ENCODE measurements at places on chromosomes 12 and 14.

DNA sequence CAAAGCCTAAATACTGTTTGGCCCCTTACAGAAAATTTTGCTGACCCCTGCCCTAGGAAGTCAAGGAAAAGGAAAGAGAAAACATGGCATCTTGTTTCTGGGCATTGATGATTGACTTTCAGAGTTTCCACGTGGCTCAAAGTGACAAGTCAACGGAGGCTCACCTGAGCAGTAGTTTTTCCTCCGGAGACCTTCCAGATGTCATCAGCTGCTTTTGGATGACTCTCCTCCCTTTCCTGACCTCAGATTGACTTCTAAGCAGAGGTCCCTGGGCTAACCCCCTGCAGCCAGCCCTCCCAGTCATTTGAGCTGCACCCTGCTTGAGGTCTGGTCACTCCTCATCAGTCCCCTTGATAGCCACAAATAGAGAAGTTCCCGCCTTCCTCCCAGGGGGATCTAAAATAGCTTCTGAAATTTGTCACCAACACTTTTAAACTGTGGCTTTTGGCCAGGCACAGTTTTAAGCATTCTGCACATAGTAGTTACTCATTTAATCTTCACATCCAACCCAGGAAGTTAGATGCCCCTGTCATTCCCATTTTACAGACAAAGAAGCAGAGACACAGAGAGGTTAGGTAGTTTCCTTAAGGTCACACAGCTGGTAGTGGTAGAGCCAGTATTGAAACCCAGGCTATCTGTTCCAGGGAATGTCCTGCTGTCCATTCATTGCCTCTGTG is 143.4 kb downstream of the CHST11 start:
- no peak for DNase-seq

- DNase-seq = no peak
Measured at GRCh38 chr14:71398450-71398849, 491.2 kb downstream of the PCNX1 start.

DNA sequence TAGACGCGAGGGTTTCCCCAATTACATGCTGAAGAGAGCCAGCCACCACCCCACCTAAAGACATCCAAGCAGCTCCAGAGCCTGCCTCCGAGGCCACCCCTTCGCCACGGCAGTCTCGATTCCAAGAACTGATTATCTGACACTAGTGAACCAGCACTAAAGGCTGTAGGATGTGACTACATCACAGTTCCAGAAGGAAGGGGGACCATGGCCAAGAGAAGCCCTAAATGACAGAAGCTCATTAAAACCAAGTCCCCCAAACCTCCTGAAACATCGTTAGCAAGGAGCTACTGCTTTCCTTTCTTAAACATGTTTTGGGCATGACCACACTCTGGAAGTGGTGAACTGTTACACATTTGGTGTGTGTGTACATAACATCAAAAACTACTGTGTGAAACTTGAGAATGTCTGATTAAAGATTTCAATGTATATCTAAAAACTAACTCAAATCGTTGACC is 88.2 kb downstream of the DUSP16 start:
- DNase-seq = no peak

- DNase-seq = no peak
Measured at GRCh38 chr12:103928682-103929045, 1.5 kb upstream of the HSP90B1 start.

GRCh38 chr14:94376108-94376975 is 12.1 kb downstream of the SERPINA1 start:
- no peak for DNase-seq

GRCh38 chr14:60651796-60652673 is 2.8 kb upstream of the SIX1 start:
- DNase-seq = no peak

DNA sequence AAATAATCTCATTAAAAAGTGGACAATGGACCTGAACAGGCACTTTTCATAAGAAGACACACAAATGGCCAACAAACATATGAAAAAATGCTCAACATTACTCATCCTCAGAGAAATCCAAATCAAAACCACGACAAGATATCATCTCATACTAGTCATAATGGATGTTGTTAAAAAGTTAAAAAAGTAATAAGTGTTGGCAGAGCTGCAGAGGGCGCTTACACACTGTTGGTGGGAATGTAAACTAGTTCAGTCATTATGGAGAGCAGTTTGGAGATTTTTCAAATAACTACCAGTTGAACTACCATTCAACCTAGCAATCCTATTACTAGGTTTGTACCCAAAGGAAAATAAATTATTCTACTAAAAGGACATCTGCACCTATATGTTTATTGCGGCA is 47.2 kb downstream of the FOXG1 start:
- no peak for DNase-seq

- DNase-seq = no peak
Measured at GRCh38 chr12:12896260-12896659, 4.9 kb downstream of the GPRC5A start.

DNA sequence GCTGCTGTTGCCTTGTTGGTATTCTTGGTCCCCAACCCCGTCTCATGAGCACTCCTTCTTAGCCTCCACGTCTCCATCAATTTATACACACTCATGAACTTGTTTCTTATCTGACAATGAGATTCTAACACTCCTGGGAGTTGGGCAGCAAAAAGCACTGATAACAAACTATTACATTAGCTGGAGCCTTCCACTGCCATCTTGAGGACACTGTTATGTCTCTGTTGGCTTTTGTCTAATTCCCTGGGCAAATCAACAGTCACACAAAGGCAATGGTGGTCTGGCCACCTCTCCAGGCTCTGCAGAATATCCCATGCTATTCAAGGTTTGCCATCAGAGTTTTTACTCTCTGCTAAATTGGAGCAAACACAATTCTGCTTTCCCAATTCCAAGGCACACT is 117.8 kb upstream of the COCH start:
- DNase-seq = no peak

GRCh38 chr14:102629011-102629444 is 36.6 kb downstream of the RCOR1 start:
- DNase-seq = no peak

- no peak for DNase-seq
Measured at GRCh38 chr14:65910108-65910786, 497.7 kb downstream of the FUT8 start.

GRCh38 chr12:2306012-2306411 is 253.2 kb downstream of the CACNA1C start:
- no peak for DNase-seq

GRCh38 chr12:25730489-25731349 is 177.6 kb upstream of the LMNTD1 start:
- no peak for DNase-seq

DNA sequence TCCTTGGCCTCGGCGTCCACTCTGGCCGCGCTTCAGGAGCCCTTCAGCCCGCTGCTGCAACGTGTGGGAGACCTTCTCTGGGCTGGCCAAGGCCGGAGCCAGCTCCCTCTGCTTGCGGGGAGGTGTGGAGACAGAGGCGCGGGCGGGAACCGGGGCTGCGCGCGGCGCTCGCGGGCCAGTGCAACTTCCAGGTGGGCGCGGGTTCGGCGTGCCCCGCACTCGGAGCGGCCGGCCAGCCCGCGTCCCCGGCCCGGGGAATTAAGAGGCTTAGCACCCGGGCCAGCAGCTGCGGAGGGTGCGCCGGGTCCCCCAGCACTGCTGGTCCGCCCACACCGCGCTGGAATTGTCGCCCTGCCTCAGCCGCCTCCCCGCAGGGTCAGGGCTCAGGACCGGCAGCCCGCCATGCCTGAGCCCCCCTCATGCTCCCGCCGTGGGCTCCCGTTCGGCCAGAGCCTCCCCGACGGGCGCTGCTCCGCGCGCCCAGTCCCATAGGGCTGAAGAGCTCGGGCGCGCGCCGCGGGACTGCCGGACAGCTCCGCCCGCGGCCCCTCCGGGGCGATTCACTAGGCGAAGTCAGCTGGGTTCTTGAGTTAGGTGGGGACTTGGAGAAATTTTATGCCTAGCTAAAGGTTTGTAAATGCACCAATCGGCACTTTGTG is 673.9 kb downstream of the SLC16A7 start:
- no peak for DNase-seq

- DNase-seq = no peak
Measured at GRCh38 chr12:72203764-72204335, 68.3 kb upstream of the TRHDE start.

GRCh38 chr12:93425736-93426411 is 15.9 kb downstream of the UBE2N start:
- DNase-seq = no peak

DNA sequence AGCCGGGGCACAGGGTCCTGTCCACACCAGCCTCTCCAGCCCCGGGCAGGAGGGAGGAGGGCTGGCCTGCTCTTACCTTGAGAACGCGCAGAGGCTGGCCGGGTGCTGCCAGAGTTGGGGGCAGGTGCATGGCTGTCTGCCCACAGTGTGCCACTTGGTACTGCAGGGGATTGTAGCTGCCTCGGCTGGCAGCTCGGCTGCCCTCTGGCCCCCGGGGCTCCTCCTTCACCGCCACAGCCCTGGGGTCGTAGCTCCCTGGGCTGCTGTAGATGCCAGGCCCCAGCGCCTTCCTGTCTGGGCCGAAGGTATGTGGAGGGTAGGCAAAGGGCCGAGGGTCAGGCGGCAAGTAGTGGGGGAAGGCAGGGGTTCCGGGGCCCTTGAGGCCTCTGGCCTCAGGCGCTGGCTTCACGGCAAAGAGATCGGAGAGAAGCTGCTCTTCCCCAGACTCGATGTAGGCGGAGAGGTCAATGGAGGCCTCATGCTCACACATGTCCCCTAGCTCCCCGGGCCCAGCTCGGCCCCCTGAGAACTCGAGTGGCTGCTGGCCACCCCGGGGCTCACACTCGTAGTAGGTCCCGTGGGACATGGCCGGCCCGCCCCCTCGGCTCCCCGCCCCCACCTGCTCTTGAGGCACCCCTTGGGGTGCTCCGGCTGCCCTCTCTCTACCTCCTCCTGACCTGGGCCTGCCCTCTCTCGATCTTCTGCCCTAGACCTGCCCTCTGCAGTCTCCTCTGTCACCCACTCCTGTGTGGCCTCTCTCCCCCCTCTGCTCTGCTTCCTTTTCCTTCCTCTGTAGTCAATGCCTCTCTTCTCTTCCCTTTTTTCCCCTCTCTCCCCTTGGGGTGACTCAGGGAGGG is at the start of gene CEBPE:
TSS of gene CEBPE (minus strand) at position 750 of the 857 bp plus-strand sequence. CDS start at position 586, 164 bp downstream.
- DNase-seq = no peak

- no peak for DNase-seq
Measured at GRCh38 chr14:93050761-93051160, 65.0 kb downstream of the ITPK1 start.

DNA sequence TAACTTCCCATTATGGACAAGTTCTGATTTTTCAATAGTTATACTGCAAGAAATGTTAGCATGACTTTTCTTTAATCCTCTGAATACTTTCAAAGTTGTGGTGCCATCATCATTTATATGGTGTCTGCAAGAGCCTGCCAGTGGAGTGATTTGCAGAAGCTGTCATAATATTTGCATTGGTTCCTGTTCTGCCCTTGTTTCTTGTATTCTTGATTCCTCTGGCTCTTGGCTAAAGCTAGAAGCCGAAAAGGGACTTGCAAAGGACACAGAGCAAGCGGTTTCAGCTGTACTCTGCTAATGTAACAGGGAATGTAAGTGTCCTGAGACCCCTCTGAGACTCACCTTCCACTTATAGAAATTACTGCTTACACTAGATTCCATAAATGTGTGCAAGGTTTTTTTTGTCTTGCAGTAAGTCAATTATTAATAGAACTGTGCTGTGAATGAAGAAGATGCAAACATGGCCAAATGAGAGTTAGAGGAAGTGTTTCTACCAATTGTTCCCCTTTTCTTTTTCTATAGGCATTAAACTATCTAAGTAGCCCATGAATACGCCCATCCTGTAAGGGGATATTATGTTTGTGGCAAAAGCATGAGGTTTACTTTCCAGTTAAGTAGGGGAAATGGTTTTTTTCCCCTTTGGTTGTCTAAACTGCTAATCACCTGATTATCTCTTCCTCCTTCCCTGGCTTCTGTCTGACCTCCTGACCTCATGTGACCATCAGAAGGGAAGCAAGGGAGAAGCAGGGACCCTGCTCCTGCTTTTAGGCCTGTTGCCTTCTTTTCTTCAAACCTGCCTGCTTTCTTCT is 5.3 kb downstream of the DYRK4 start:
- no peak for DNase-seq
